ENCODE measurements at places on chromosomes 2 and 18.
A peak's percentile ranks its signal among the peaks of the same experiment; 100 is the strongest.

- DNase-seq: no peak
These were observed 9.2 kb downstream of the SLC39A10 start for GRCh38 chr2:195666113-195666712.

- DNase-seq: no peak
These were observed 32.2 kb downstream of the ZC3H15 start for GRCh38 chr2:186518291-186518690.

GRCh38 chr2:238525990-238526389, 99.3 kb downstream of the ASB1 start:
- peak; percentile 30 for DNase-seq

- DNase-seq: no peak
These were observed 21.5 kb downstream of the KLF7 start for GRCh38 chr2:207144173-207144785.

DNA sequence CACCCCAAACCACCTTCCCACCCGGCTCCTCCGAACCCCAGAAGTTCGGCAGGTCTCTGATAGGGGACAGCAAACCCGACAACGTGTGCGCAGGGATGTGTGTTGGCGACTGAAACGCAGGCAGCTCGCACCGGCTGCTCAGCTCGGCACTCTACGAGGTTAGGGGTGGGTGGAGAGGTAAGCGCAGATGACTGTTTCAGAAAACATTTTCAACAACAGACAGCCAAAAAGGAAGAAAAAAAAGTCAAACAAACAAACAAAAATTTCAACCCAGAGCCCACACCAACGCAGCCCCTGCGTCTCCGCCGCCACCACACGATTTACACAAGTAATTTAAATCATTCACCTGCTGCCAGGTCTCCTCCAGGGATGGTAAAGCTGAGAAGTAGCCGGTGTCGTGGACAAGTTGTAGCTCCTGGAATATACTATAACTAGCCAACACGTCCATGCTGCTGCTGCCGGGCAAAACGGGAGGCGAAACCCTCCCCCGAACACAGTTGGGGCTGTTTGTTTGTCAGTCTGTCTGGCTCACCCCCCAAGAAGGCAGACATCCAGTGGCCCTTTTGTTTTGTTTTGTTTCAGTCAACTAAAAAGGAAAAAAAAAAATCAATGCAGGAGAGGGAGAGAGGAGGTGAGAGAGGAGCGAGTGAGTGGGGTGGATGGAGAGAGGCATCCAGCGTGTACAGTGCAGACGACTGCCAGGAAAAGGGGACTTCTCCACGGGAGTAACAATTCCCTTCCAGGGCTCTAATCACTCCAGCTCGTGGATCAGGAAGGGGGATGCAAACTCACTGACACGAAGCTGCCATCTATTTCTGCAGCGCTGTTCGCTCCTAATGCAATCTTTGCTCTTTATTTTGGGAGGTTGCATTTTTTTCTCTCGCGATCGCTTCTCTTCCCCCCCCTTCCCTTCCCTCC, at the start of gene KLF7:
TSS of gene KLF7 (minus strand) at position 828 of the 918 bp plus-strand sequence. CDS start at position 448, 380 bp downstream.
- peak; percentile 80 for DNase-seq

DNA sequence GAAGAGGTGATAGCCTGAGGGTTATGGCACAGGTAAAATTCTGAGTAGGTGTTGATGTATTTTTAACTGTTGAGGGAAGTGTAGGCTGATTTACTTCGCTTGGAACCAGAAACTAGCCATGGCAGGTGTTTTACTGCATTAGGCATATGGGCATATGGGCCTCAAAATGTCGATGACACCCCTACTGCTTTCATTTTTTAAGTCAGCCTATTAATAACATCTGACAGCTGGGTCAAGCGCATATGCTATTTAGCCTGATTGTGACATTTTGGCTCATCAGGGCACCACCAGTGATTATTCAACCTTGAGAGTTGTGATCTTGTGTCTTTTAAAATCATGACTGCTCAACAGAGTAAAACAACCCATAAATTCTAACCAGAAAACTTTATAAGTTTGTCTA, 1396.9 kb upstream of the NXPH2 start:
- DNase-seq: no peak

Measured in brain (organoid and tissue), 16 donors.